ENCODE measurements at places on chromosomes 12 and 14.
A peak's percentile ranks its signal among the peaks of the same experiment; 100 is the strongest.

DNA sequence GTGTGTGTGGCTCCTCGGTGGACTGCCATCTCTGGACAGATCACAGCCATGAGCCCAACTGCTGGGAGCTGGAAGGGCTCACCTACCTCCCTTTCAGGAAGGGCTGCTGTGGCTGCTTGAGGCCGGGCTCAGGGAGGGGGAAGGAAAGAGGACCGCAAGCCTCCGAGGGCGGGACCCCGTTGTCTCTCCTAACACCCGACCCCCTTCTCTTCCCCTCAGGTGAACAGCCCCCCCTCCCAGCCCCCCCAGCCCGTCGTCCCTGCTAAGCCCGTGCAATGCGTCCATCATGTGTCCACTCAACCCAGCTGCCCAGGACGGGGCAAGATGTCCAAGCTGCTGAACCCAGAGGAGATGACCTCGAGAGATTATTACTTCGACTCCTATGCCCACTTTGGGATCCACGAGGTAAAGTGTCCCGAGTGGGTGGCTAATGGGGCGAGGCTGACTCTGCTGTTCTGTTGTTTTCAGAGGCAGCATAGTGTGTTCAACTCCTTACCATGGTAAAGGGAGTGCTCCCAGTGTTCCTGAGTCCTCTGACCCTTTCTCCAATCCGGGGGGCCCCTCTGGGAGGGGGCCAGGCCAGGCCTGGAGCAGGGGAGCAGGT lies 49.5 kb downstream of the PRMT8 start:
- no peak for DNase-seq

- DNase-seq, result no peak
These were observed 7.0 kb downstream of the ISCA2 start for GRCh38 chr14:74500417-74501134.

DNA sequence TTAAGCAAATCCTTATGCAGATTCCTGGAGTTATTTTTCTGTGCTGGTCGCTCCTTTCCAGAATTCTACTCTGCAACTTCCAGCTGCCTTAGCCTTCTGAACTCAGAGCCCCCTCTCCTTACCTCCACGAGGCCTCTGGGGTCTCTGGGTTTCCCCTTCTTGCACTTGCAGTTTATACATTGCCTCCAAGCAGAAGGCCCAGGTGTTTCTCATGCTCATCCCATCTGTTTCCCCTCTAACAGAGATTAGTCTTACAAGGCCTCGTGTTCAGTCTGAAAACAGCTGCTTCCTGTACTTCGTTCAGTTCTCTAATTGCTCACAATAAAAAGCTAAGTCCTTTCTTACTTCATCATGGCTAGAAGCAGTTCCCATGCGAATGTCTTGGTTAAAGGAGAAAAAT lies 134.4 kb upstream of the FGD4 start:
- DNase-seq, result no peak

DNA sequence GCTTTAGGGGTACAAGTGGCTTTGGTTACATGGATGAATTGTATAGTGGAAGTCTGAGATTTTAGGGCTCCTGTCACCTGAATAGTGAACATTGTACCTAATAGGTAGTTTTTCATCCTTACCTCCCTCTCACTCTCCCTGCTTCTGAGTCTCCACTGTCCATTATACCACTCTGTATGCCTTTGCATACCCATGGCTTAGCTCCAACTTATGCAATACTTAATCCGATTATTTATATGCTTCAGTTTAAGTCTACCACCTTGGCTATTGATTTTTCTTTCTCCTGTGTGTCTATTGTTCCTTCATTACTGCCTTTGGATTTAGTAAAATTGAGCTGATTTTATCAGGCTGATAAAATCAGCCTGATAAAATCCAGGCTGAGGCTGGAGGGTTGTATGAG lies 30.5 kb upstream of the C12orf71 start:
- DNase-seq, result no peak

DNA sequence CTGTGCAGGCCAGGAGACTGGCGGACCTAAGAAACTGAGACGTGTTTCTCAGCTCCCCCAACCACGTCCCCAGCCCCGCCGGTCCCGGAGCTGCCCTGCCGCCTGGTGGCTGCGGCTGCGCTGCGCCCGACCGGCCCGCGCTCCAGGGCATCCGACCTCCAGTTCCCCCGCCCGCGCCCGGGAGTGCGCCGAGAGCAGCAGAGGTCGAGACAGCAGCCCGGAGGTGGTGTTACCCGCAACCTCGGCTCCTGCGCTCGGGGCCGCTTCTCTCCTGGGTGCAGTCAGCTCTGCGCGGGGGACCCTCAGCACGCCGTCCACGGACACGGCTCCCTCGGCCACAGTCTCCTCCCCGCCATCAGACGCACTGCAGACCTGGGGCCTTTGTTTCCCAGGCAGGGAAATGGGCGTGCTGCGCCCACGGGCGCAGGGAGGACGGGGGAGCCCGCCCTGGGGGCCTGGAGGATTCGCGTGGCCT lies 21.6 kb upstream of the GPR132 start:
- peak; percentile 90 for DNase-seq

DNA sequence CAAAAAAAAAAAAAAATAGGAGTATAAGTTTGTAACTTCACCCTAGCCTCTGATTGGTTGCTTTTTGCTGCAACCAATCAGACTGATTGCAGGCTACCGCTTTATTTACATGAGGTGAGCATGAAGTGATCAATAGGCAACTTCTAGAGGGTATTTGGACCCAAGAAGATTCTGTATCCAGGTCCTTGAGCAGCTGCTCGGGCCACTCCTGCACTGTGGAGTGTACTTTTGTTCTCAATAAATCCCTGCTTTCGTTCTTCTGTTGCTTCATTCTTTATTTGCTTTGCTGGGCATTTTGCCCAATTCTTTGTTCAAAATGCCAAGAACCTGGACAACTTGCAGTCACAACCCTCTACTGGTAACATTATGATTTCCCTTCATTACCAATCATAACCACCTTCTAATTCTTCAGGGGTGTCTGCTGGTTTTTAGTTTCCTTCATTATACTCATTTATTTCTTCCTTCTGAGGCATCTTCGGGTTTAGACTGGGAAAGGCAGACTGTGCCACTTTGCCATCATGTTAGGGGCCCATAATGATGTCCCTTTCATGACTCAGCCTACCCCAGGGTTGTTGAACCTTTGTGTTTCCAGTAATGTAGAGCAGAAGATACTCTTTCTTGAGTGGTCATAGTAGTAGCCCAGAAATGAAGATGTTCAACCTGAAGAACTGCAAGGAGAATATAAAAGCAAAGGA lies 43.4 kb upstream of the LIMA1 start:
- DNase-seq, result no peak

DNA sequence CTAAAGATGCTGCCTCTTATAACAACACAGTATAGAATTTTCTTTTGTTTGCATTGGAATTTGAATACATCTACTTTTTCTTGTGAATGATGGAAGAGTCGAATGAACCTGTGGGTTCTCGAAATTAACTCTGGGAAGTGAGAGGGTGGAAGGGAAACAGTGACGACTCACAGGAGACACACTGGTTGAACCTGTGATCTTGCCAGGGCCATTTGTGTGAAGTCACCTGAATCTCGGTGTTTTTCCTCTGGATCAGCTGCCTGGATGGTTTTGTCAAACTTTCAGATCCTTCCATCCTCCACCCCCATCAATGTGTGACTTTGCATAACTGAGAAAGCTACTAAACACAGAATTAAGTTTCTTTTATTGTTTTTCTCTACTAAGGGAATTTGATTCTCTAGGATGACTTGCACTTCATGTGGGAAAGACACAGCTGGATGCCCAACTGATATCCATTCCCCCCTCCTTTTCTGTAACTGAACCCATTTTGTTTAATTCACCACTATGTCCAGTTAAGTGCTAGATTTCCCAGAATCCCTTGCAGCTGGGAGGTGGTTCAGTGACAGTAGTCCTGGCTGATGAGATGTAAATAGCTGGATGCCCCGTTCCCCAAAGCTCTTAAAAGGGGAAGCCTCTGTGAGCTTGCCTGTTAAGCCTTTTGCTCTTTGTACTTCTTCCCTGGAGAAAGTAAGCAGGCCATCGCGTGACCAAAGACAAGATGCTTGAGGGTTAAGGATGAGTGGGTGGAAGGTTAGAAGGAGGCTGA lies 6.3 kb downstream of the PPFIBP1 start:
- no peak for DNase-seq
